ENCODE measurements at places on chromosomes 1 and 21.

DNA sequence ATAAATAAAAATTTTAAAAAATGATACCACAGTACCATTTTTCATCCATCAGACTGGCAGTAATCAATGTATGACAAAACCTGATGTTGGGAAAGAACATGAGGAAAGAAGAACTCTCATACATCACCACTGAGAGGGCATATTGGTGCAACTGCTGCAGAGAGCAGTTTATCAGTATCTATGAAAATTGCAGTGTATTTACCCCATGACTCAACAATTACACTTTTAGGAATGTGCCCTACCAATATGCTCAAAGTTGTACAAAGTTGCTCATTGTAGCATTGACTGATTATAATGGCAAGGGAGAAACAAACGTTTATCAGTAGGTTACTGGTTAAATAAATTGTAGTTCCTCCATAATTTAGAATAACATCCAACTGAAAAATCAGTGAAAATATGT lies 36.7 kb downstream of the CATSPERE start:
- no peak for DNase-seq

DNA sequence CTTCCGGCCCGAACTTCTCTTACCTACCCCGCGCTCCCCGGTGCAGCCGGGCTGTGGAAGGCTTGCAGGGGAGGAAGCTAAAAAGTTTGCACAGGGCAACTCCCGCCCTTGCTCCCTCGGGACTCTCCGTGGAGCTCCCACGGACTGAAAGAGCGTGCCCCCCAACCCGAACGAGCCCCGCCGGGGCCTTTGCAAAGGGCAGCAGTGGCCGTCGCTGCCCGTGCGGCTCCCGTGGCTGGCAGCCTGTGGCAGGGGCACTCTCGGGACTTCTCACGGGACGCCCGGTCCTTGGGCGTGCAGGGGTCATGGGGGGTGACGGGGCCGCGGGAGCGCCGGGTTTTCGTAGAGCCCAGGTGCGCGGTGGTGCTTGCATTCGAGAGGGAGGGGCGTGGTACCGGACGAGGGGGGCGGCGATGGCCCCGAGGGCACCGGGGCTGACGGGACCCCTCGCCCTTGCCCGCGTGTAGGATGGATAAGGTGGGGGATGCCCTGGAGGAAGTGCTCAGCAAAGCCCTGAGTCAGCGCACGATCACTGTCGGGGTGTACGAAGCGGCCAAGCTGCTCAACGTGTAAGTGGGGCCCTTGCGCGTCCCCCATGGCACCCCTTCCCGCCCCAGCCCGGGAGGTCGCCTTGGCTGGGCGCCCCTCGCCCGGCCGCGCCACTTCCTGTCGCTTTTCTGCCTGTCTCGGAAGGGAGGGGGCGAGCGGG lies 711 bp downstream of the GADD45A start:
- DNase-seq = peak; percentile 22

- DNase-seq = peak; percentile 22
These were observed 33.6 kb downstream of the SLC2A1 start for GRCh38 chr1:42924851-42925760.

DNA sequence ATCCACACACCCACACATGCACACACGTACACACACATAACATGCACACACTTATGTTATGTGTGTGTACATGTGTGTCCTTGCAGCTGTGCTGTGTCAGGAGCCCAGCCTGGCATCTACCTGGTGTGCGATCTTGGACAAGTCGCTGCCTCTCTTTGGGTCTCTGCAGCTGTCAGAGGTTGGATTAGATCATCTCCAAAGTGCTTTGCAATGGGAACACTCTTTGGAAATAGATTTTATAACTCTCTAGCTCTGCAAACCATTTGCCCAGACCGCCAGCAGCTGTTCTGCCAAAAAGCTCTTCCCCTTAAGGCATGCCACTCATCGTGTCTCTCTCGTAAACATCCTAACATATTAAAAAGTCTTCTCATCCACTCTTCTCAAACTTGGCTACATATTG lies 4.7 kb downstream of the PKP1 start:
- DNase-seq = no peak

DNA sequence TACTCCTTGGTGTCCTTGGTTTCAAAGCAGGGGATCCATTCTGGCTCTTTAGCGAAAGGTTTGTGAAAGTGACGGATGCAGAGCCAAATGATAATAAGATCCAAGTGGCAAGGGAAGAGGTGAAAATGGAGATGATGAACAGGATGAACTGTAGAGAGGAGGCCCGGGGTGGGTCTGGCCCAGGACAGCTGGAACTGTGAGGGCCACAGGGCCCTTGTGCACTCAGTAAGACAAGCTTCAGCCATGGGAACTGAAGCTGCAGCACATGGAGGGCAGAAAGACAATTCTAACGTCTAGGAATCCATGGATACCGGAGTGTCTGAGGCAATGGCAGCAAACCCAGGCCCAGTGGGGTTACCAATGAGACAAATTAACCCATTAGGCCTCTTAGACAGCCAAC lies 4.8 kb downstream of the KCNA2 start:
- no peak for DNase-seq

DNA sequence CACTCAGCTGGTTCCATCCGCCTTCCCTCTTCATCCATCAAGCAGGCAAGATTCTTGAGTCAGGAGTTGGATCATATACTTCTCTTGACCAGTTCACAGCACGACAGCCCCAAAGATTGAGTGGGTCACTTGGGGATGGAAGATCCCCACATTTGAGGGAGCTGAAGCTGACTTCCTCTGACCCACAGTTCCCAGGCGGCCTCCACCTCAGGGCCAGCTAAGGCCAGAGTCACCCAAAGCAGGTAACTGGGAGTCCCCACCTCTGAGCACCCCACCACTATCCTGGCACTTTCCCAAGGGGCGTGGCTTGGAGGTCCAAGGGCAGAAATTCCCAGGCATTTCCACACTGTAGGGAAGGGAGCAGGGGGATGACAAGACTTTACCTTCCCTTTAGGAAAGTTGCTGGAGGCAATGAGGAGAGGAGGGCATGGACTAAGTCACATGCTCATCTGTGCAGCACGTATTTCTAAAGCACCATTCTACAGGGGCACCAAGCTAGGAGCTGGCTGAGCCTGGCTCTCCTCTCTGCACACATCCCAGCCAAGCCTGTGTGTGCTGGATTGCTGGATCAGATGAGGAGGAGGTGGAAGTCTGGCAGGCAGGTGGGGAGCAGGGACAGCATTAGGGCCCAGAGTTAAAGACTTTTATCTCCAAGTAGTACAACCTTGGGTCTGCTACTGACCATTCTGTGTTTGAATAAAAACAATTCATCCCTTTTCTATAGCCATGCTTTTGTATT lies 1.3 kb upstream of the RD3 start:
- DNase-seq = no peak

DNA sequence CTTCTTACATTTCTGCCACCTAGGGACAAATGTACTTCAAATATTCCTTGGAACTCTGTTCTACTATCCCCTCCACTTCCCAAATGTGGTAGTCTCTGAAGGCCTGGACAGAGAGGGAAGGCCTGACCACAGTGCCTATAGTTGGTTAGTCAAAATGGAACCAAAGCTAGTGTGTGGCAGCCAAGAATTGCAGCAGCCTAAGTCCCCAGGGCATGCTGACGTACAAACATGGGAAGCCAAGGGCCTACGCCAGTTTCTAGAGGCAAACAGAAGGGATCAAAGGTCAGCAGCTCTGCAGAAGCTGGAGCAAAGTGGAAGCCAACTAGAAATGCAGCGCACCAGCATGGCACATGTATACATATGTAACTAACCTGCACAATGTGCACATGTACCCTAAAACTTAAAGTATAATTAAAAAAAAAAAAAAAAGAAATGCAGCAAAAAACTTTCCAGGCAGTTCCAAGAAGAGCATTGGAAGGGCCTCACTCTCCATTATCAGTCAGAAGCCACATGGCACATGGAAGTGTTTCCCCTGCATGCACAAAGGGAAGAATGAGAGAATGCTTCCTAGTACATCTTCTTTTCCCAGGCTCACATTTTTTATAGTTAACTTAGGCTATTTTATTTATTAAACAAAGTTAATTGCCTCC lies 39.4 kb upstream of the GADD45A start:
- no peak for DNase-seq

GRCh38 chr1:56098946-56099345 lies 480.4 kb downstream of the PLPP3 start:
- no peak for DNase-seq

- DNase-seq = no peak
These were observed 163.7 kb downstream of the ROR1 start for GRCh38 chr1:63937461-63938022.

GRCh38 chr1:221891708-221892107 lies 149.8 kb upstream of the DUSP10 start:
- DNase-seq = no peak

DNA sequence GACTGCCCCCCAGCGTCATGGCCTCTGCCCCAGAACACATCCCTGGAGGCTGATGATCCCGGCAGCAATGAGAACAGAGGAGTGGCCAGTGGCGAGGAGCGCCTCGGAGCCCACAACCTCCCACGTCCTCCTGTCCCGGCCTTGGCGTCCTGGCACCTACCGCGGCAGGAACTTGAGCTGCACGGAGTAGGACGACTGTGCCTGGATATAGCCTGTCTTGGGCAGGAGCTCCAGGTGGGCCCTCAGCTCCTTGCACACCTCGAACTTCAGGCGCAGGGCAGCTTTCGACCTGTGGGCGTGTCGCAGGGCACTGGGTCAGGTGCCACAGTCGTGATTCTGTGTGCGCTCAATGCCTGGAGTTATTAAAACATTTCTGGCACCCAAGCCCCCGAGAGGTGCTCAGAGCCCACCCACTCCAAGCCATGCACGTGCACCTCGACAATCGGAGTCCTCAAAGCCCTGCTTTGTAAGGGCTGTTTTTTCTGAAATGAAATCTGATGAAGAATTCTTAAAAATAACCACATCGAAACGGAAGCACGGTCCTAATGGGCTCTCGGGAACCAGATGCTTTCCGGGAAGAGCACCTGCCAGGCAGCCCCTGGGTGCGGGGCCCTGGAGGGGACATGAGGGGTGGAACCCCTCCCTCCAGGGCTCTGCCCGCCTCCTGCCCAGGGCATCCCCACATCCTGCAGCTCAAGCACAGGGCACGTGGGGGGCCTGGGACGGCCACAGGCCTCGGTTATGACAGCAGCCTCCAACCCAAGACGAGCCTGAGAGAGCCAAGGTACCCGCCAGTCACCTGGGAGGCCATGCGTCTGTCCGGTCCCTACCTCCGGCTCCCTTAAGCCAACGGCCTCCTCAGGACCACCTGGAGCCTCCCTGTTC lies 23.0 kb upstream of the TMEM52 start:
- no peak for DNase-seq
